ENCODE measurements at places on chromosomes 12 and 14. TPM values are rescaled to one million over a fixed set of nuclear protein-coding genes. Genes with fewer than 3 reads are reported as not detected.
A peak's percentile ranks its signal among the peaks of the same experiment; 100 is the strongest.

DNA sequence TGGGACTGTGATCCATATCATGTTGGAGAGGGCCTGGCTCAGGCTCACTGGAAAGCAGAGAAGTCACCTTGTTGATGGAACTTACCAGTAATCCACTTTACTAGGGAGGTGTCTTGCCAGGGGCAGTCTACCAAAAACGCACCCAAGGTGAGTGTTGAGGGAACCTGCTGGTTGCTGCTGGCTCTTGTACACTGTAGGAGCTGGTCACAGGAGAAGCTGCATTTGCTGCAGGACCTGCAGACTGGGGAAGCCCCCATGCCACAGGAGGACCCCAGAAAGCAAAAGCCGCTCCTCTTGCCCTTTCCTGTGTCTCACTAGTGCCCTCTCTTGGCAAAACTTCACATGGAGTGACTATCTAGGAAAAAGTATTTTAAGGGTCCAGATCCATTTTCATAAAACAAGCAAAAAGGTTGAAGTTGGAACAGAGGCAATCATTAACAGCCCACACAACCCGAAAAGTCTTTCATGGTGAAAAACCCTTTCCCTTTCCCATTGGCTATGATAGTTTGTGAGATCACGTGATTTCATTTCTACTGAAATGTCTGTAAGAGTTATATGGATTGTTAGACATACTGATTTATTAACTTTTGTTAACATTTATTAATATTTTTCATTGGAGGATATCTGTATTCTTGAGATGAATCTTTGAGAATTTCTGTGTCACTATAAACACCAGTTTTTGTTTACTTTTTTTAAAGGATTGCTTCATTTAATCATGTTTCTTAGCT lies 59.2 kb downstream of the RASSF8 start:
- DNase-seq, result no peak

GRCh38 chr12:63150713-63151622 lies at the start of gene AVPR1A:
Gene AVPR1A, minus strand, starts transcription at chr12:63151201. Its CDS starts 365 bp downstream, at chr12:63150836.
- DNase-seq, result no peak

DNA sequence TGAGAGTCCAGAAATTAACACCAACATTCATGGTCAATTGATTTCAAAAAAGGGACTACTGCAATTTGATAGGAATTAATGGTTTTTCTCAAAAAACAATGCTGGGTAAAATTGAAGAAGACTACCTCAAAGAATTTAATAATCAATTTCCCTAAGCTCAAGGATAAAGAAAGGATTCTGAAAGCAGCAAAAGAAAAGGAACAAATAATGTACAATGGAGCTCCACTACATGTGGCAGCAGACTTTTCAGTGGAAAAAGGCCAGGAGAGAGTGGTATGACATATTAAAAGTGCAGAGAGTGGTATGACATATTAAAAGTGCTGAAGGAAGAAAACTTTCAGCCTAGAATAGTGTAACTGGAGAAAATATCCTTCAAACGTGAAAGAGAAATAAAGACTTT lies 15.6 kb upstream of the TAS2R43 start:
- DNase-seq, result no peak

- DNase-seq, result no peak
Measured at GRCh38 chr12:121668750-121669520, 519 bp downstream of the MORN3 start.

- DNase-seq, result no peak
Measured at GRCh38 chr12:6664902-6665301, 2.0 kb upstream of the ING4 start.

DNA sequence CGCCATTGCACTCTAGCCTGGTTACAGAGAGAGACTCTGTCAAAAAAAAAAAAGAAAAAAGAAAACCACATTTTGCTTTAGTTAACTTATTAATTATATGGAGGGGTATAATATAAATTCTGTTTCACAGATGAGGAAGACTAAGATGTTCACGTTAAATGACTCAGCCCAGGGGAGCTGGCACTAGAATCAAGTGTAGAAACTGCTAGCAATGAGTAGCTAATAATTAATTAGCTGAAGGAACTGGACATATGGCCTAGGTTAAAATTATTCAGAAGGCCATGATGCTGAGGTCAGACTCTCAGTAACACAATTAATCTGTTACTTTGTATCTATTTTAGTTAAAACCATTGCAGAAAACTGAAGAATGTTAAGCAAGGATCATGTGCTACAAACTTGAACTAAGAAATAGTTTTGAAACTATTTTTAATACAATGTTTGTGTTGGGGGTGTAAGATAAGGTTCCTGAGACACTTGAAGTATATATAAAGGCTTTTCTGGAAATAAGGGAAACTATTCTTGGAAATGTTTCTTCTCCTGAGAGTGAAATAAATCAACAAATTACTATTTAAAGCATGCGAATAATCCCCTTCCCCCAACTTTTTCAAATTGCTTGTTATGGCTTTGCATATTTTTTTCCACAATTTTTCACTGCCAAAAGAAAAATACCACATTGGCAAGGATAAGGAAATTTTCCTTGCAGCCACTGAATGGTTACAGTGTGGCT lies 589.3 kb downstream of the SOX5 start:
- no peak for DNase-seq

DNA sequence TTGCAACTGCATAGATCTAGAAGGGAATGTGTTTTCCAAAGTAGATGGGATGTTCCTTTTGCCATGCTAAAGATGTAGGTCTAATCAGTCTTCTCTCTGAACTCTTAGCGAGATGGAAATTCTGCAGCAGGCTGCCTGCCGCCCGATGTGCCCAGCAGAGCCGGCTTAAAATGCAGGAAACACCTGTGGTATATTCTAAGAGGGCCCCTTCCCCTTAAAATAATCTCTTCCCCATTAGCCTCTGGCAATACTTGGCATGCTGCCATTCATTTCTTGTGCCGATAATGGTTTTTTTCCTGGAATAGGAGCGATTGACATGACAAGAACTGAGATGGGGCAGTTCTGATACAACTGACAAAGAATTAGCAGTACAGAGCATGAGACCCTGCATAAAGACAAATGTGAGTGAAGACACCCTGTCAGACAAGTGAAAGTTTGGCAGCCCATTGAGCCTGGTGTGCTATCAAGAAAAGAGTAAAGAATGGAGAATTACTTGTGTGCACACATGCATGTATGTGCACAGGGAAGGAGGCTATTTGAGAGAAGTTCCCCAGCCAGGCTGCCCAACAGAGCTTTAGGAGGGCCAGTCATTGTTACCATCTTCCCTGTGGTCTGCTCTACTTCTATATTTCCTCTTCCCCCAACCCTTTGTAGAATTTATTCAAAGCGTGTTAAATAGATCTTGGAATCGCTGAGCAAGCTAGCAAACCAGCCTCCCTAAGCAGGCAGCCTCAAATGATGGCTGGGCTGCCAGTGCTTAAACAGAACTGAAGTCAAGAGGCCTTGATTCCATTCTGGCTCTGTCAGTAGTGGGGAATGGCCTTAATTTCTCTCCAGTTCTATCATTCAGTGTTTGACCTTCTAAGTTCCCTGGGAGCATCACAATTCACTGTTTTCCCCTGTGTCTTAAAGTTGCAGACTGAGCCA lies 29.6 kb upstream of the NTF3 start:
- no peak for DNase-seq

- peak; percentile 49 for DNase-seq
Measured at GRCh38 chr12:110337912-110338710, 57.1 kb downstream of the ATP2A2 start.

DNA sequence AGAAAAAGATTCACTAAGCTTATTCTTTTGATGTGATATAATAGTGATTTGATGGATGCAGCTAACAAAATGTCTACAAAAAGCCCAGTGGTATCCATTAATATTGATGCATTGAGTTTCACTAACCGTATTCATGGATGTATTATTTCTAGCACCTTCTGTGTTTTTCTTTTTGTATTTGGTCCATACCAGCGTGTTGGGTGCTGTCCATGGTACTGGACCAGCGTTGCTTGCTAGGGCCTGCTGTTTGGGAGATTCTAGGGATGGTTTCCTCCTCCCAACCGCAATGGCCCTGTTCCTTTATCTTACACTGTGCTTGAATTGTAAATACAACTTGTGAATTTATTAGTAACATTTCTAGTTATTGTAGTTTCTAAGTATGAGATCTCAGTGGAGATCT lies 31.7 kb downstream of the ANO4 start:
- DNase-seq, result no peak

GRCh38 chr12:63323942-63324341 lies 172.9 kb upstream of the AVPR1A start:
- no peak for DNase-seq

DNA sequence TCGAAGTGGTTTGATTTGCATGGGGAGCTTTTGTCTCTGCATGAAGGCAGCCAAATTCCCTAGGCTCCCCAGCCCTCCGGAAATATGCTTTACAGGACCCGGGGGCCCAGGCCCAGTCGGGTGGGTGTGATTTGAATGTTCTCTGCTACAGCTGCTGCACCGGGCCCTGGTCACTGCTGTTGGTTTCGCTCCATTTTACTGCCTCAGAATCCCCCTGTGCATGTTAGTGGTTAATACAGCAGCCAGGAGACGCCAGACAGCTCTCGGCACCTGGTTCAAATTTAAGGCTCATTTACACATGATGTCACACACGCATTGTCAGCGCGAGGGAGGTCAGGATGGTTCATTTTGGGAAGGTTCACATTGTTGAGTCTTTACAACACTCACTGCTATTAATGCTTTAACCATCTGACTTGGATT lies 99.6 kb downstream of the SLC38A6 start:
- peak; percentile 67 for DNase-seq

DNA sequence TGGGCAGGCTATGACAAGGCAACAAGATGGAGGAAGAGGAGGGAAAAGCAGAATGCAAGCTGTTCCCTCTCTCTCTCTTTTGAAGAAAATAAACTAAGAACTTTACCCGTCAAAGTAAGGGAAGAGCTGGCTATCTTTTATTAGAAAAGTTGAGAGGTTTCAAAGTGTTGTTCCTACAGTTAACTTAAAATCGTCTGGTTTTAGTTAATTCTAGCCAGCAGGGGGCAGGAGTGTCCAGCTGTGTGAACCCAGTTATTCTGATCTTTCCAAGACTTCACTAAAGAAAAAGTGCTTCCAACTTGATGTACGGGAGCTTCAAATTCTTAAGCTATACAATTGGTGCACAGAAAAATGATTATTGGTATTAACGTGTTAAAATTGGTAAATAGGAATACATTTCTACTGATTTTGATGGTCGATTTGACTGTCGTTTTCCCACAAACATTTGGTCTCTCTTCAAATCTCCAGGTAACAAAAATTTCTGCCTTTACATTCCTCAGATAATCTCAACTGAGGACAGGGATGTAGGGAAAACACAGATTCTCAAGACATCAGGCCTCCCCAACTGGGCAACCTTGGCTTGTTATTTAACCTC lies 28.4 kb upstream of the MON2 start:
- no peak for DNase-seq

- no peak for DNase-seq
Measured at GRCh38 chr12:38788106-38788505, 117.3 kb downstream of the CPNE8 start.

DNA sequence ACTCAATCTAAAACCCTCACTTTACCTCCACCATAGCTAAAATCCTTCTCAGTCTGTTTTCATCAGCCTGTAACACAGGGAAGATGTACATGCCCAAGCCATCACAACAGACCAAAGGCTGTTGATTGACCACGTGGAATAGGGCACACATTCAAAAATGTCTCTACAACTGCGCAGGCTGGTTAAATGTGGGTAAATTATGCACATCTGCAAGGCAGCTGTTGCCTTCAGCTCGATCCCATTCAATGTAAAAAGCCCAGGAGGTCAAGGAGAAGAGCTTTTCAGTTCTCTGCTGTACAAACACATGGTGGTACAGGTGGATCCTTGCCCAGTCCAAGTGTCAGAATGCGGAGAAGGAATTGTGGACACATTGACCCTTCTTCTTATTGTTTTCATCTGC lies 354.0 kb downstream of the FLRT2 start:
- no peak for DNase-seq

- no peak for DNase-seq
Measured at GRCh38 chr12:34244608-34245007, 222.3 kb downstream of the ALG10 start.

DNA sequence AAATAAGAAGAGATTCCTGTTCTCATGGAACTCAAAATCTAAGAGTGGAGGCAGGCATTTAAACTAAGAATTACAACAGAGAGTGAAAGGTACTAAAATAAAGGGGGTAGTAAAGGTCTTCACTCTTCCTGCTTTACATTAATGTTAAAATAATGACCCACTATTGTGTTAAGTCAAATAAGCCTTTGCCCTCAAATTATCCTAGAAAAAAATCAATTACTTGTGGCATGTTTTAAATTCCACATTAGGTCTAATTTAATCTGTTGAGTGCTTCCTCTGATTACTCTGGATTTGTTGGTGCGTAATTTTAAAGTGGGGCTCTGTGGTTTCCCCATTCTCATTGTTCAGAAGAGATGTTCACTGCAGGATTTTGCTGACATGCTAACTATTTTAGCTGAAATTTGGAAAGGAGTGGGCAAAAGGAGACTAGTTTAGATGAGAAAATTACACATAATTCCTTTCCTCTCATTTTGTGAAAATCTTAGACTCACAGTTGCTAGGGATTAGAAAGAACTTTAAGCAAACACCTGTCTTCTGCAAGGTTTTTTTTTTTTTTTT lies 35.5 kb downstream of the BTG1 start:
- DNase-seq, result no peak

- no peak for DNase-seq
Measured at GRCh38 chr12:56601503-56601902, 28.6 kb downstream of the BAZ2A start.

GRCh38 chr14:23025151-23025814 lies 9.4 kb downstream of the PSMB5 start:
- DNase-seq, result no peak

GRCh38 chr14:23566778-23567185 lies 809 bp downstream of the AP1G2 start:
- DNase-seq, result no peak

DNA sequence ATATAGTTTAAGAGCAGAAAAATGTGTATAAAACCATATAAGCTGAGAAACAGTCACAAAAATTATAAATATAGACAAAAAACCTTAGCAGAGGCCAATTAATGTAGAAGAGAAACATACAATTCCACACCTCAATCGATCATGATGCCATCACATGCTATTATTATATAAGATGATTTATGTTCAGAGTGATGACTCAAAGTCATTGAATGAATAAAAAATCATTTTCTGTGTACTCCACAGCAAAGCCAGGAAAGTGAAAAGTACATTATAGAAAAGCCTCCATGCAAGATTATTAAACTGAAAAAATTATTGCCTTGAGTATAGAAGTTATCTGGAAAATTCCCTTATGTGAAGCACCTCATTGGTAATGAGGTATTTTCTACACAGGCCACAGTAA lies 229.2 kb upstream of the PPFIA2 start:
- DNase-seq, result no peak

The MARCHF9 gene
- 8.3 TPM for total RNA-seq

The PMCH gene
- not detected for total RNA-seq

The ASB2 gene
- 24.1 TPM for total RNA-seq

The CMKLR1 gene
- 10.1 TPM for total RNA-seq

The SLC16A7 gene
- total RNA-seq, result 38.8 TPM

The ARHGAP9 gene
- total RNA-seq, result 28.7 TPM

The TAS2R10 gene
- not detected for total RNA-seq

The KCNC2 gene
- 0.25 TPM for total RNA-seq

The KRT4 gene
- 354 TPM for total RNA-seq

The SUSD6 gene
- 36.6 TPM for total RNA-seq

The BCL7A gene
- total RNA-seq, result 8.1 TPM

All from vagina (tissue), 2 donors.